Lower leg skin (tissue), 4 donors: ENCODE measurements at places on chromosomes 3 and 15.

- no peak for DNase-seq
These were observed 5.8 kb upstream of the DIS3L start for GRCh38 chr15:66287461-66288057.

GRCh38 chr3:39344746-39345344, 15.3 kb downstream of the CCR8 start:
- DNase-seq, result no peak

DNA sequence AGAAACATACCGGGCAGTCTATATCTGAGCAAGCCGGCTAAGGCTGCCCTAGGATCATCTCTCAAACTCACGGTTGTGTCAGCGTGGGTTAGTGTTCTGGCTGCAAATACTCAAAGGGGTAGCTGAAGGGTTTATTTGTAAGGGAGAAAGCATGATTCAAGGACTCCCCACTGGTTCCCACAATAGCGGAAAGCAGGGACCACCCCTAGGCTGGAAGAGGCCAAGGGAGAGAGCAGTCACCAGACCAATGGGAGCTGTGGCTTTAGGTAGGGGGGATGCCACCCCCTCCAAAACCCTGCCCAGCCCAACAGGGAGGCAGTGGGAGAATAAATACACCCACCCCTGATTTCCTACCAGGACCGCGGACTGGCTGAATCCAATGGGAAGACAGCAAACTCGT, 7.3 kb upstream of the LMCD1 start:
- DNase-seq, result no peak

GRCh38 chr15:27784107-27784506, 315.0 kb downstream of the OCA2 start:
- no peak for DNase-seq

DNA sequence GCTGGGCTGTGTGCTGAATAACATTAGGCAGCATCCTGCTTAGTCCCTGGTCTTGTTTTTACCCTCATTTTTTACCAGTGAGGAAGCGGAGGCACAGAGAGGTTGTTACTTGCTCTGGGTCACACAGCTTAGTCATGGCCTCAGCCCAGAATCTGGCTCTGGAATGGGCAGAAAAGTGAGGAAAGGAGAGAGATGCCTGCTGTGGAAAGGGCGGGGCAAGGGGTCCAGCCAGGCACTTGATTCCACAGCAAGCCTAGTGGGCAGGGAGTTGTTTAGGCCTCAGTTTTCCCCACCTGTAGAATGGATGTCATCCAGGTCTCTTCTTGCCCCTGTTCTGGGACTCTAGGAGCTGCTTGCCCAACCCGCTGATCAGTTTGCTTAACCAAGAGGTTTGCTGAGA, 35.9 kb downstream of the SLC6A6 start:
- DNase-seq, result no peak

DNA sequence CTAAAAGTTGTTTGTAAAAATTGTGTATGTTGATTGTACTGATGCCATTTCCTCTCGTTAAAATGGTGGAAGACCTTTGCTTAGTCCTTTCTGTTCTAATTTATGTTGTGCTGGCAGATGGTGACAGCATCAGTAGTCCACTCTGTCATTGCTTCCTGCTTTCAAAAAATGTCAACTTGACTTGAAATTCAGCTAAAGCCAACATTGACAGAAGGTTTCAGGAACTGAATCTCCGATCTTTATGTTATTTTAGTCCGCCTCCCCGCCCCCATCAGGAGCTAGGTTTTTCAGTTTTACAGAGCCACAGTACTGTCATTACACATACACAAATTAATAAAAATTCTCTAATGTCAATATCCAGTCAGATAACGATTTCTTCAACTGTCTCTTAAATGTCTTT, 1.5 kb downstream of the CEP63 start:
- DNase-seq, result no peak

DNA sequence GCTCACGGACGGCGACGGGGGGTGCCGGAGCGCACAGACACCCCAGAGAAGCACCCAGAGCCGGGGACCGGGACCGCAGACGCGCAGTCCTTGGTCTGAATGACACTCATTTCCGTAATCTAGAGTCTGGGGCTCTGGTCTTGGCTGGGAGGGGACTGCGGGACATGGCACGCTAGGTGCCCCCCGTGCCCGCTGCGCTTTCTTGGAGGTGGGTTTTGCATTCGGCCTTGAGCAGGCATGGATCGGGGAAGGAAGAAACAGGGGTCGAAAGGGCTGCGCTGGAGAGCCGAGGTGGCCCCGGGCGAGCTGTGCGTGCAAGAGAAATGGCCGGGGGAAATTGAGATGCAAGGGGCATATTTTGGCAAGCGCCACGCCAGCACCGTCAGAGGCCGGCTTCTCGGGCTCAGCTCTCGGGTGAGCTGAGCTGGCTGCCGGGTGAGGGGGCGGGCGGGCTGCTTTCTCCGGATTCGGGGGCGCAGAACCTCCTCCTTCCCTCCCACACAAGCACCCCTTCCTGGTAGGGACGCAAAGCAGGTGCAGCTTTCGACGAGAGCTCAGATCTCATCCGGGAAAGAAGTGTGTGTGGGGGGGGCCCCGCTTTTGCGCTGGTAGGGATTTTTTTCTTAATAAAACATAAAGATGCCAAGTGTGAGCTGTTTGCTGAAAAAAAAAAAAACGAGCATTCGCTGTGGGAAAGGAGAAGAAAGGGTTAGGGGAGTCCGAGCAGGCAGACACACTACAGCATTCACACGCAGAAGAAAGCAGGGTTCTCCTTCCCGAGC, 963 bp upstream of the NTRK3 start:
- no peak for DNase-seq

DNA sequence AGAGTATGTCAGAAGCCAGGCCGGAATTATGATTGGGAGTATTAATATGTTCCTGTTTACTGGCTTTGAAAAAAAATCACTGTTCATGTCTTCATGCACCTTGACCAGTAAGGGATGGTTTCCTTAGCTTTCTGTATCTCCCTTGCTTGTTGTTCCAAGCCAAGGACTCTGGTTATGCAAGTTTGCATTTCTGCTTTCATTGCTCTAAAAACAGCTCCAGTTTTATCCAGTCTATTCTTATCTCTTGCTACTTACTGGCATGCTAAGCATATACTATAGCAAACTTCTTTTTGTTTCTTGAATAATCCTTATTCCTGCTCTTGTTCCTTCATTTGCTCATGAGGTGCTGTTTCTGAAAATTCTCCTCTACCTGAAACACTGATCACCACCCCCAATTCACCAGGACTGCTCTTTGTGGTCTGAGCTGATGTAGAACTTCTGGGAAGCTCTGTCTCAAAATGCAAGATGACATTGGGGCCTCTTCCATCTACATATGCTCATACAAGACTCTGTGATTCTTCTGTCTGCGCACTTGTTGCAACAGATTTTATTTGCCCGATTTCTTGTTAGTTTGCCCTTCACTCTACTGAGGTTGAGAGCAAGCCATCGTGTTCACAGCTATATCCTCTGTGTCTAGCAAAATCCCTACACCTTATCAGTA, 173.0 kb downstream of the EBLN2 start:
- no peak for DNase-seq

- DNase-seq, result no peak
These were observed 35.9 kb downstream of the CCK start for GRCh38 chr3:42229942-42230688.

DNA sequence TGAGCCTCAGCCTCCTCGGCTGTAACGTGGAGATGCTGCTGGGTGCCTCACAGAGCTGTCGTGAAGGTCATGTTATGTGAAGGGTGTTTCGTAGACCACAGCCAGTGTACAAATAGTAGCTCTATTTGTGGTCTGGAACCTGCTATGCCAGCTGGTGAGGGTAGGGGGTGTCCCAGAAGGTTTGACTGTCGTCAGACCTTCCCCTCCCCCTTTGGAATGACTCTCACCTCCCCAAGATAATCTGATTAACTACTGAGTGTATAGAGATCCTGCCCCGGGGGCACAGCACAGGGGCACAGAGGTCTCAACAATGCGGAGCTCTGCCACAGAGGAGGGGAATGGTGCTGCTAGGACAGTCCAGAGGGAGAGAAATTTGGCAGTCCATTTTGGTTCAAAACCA, 20.5 kb downstream of the FGD5 start:
- DNase-seq, result no peak

DNA sequence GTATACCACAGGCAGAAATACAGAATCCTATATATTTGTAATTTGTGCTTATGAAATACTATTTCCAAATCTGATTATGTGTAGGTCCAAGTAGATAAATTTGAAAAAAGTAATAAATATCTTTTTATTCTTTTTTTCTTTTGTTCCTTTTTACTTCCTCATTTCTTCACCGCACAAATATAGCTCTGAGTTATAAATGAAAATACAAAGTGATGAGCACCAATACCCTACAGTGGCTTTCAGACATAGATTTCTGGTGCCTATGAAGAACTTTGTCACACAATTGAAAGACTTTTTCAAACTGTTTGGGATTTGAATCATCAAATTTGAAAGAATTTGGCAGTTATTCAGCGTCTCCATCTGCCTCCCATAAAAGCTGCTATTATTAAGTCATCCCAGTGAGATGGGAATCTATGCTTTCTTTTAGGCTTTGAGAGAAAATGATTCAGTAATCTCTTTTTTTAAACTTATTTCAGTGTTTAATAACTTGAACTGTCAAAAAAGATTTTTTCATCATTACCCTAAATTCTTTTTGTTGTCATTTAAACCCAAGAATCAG, 363.6 kb upstream of the GOLIM4 start:
- DNase-seq, result no peak

- no peak for DNase-seq
These were observed 8.8 kb downstream of the RPL32 start for GRCh38 chr3:12832350-12833221.

DNA sequence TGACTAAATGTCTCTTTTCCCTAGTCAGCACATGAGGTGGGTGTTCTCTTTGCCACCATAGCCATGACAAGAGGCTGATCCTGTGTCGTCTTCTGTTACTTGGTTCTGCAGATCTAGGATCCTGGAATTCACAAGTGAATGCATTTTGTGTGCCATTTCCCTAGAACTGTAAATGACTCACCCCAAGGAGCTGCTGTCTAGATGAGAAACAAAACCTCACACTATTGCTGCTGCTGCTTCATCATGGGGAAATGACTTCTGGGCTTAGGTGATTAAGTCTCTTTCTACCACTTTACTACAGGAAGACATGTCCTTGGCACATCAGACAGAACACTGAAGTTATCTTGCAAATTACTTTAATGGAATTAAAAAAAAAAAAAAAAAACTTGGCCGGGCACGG, 54.9 kb downstream of the SLCO3A1 start:
- no peak for DNase-seq

GRCh38 chr3:112979244-112979832, 4.4 kb upstream of the CD200R1 start:
- DNase-seq, result no peak

- DNase-seq, result no peak
These were observed 25.4 kb upstream of the SLC25A26 start for GRCh38 chr3:66195347-66195783.

DNA sequence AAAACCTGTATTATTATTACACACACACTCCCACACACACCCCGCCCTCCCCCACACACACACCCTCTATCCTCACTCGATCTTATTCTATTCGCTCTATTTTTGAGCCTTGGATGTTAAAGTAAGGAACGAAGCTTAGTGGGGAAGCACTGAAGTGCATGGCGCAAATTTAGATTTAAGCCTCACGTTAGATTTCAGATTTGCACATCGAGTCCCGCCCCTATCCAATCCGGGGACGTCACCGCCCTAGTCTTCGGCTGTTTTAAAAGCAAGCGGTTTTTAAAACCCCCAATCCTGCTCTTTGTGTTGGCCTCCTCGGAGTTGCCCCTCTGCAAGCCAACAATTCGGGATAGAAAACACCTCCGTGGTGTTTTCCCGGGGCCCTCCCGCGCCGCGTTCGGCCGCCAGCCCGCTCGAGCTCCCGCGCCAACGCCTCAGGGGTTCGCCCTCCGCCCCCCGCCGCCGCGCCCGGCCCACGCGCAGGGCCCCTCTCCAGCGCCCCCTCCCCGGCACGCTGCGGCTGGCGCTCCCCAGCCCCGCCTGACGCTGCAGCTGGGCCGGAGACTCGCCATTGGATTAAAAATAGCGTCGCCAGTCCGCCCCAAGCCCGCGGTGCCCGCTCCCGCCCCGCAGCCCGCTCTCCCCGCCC, at the start of gene USP13:
TSS of gene USP13 (plus strand) at position 594 of the 649 bp plus-strand sequence. CDS start 186 bp downstream, outside the sequence.
- peak; percentile 47 for DNase-seq

GRCh38 chr3:10521772-10522441, 16.5 kb upstream of the ATP2B2 start:
- no peak for DNase-seq

GRCh38 chr3:190120269-190121060, at the start of gene P3H2:
P3H2 (minus strand) TSS chr3:190120897; CDS start chr3:190120731, 166 bp downstream.
- peak; percentile 91 for DNase-seq

DNA sequence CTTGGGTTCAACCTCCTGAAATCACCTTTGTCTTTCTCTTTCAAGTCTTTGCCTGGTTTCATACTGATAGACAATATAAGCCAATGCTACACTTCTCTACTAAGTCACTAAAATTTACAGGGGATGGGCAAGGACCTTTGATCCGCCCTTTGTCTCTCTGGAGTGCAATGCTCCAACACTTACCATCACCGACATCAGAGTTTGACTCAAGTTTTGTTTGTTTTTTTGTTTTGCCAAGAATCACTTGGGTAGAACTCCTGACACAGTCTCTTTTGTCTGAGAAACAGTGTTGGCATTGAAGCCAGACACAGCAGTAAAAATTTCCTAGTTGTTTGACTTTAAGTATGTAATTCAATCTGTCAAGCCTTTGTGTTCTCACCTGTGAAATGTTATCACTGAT, 29.3 kb downstream of the NFKBIZ start:
- DNase-seq, result no peak

DNA sequence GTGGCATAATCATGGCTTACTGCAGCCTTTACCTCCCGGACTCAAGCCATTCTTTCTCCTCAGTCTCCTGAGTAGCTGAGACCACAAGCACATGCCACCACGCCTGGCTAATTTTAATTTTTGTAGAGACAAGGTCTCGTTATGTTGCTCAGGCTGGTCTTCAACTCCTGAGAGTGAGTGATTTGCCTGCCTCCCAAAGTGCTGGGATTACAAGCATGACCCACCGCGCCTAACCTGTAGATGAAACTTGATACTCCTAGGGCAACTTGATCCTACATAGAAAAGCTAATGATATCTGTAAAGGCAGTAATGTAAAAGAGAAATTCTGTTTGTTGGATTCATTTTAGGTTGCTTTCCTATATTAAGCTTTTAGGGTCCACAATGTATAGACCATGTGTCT, 391.9 kb upstream of the THRB start:
- DNase-seq, result no peak

DNA sequence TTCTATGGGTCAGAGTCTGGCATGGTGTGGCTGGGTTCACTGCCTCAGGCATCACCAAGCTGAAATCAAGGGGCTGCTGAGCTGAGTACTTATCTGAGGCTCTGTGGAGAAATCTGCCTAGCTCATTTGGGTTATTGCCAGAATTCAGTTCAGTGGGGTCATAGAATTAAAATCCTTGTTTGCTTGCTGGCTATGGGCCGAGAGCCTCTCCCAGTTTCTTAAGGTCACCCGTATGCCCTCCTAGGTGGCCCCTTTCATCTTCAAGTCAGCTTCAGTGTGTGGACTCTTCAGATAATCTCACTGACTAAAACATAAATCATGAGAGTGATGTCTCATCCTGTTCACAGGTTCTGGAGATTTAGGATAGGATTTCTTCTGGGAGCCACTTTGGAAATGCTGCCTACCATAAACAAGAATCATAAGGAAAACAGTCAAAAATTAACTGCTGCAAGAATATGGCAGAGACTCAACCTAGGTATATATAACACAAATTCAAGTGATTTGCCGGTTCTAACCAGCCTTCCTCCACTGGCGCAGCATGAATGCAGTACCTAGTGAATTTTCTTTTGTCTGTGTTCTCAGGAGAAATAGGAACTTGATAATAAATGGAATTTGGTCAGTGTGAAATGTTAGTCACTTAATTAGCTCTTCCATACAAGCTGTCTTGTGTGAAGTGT, 5.3 kb downstream of the CP start:
- no peak for DNase-seq
